ENCODE measurements at places on chromosomes 5 and 9.

DNA sequence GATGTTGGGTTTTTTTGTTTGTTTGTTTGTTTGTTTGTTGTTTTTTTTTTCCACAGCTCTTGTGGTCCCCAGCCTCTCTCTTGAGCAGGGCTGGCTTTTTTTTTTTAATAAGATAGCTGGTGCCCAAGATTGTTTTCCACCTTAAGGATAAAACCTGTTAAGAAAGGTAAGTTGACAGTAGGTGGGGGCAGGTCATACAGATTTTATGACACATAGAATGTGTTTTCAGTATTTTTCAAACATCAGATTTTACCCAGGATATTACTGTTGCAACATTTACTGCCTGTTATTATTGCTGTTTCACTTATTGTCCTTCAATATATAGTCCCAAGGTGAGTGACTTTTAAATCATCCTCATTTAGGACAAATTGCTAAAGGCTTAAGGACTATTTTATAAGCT, 3.9 kb upstream of the IL7R start:
- no peak for DNase-seq

- no peak for DNase-seq
Measured at GRCh38 chr5:132254321-132254977, 3.0 kb upstream of the PDLIM4 start.

GRCh38 chr9:38394416-38394815, 1.9 kb downstream of the ALDH1B1 start:
- no peak for DNase-seq

DNA sequence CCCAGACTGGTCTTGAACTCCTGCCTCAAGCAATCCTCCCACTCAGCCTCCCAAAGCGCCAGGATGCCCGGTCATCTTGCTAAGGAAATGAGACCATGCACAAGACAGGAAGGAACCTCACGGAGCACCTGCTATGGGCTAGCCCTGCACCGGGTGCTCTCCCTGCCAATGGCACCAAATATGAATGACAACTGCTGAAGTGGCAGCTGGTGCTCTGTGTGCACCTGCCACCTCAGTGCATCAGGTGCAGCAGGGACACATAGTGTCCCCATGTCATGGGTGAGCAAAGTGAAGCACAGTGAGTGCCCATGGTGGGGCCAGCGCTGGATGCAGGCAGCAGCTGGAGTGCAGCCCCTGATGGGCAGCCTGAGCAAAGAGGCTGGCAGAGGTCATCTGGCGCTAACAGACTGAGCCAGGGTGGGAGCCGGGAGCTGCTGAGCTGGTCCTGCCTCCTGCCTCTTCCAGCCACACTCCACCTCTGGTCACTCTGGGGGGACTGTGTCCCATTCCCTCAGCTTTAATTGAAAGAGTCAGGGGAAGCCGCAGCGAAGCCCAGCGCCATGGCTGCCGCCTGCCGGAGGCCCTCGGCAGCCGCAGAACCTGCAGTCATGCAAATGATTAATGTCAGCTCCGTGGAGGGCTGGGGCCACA, 46.4 kb downstream of the BARX1 start:
- DNase-seq, result peak; percentile 38

DNA sequence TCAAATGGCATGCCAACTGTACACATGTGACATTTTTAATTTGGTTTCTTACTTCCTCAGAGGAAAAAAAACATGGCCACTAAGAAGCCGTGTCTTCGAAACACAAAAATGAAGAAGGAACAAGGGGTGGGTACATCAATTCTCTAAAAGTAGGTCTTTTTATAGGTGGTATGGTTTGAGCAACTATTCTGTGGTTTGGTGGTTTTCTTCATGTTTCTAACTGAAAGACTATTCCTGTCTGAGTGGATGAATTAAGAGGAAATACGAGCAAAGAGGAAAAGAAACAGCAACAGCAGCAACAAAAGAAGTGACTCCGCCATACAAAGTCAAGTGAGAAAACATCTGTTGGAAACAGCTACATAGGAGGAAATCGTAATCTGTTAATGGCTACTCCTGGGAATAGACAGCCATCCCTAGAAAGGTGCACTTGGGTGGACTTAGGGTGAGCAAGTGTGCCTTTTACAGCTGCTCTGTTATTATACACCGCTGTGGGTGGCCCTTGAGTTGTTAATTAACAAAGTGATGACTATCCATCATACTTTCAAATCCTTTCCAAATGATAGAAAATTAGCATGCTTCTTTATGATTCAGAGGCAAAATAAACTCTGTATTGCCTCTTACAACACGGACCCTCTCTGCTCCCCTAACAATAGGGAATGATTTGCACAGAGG, 575.8 kb downstream of the TLE1 start:
- peak; percentile 64 for DNase-seq

DNA sequence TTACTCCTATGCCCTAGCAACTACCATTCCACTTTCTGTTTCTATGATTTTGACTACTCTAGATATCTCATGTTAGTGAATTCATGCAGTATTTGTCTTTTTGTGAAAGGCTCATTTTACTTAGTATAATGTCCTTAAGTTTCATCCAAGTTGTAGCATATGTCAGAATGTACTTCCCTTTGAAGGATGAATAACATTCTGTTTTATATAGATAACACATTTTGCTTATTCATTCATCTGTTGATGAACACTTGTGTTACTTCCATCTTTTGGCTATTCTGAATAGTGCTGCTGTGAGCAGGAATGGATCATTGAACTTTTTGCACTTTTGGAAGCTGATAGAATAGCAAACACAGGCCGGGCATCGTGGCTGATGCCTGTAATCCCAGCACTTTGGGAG, 140.2 kb upstream of the MYO10 start:
- no peak for DNase-seq

GRCh38 chr9:93061791-93062763, 3.6 kb downstream of the SUSD3 start:
- DNase-seq, result no peak

- no peak for DNase-seq
Measured at GRCh38 chr5:68445257-68446069, 229.9 kb downstream of the PIK3R1 start.

GRCh38 chr5:58317009-58317408, 142.9 kb downstream of the PLK2 start:
- no peak for DNase-seq

DNA sequence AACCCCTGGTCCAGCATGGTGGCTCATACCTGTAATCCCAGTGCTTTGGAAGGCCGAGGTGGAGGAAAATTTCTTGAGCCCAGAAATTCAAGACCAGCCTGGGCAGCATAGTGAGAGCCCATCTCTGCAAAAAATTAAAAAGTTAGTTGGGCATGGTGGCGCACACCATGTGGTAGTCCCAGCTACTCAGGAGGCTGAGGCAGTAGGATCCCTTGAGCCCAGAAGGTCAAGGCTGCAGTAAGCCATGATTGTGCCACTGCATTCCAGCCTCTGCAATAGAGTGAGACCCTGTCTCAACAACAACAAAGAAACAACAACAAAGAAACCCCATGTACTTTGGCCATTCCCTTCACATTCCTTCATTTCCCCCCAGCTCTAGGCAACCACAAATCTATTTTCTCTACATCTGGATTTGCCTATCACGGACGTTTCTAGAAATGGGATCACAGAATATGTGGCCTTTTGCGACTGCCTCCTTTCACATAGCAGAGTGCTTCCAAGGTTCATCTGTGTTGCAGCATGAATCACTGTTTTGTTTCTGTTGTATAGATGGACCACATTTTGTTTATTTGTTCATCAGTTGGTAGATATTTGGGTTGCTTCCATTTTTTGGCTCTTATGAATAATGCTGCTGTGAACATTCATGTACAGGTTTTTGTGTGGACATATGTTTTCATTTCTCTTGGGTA, 17.9 kb downstream of the MIGA2 start:
- no peak for DNase-seq

GRCh38 chr9:38177680-38178079, 108.7 kb upstream of the SHB start:
- no peak for DNase-seq

DNA sequence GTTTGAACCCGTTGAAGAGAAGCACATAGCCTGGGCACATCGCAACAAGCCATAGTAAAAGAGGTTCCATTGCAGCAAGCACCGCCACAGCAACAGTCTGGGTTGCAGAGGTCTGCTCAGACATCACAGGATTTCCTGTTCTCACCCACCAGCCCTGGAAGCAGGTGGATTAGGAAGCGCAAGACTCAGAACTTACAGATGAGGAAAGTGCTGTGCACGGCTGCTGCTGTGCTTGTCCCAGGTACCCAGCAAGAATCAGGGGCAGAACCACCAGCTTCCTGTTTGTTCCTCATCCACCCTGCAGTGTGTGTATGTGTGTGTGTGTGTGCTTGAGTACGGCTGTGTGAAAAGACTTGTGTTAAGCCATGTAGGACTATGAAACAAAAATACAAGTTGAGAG, 124.7 kb upstream of the IRX2 start:
- no peak for DNase-seq

- DNase-seq, result no peak
Measured at GRCh38 chr5:158857976-158858375, 241.7 kb downstream of the EBF1 start.

DNA sequence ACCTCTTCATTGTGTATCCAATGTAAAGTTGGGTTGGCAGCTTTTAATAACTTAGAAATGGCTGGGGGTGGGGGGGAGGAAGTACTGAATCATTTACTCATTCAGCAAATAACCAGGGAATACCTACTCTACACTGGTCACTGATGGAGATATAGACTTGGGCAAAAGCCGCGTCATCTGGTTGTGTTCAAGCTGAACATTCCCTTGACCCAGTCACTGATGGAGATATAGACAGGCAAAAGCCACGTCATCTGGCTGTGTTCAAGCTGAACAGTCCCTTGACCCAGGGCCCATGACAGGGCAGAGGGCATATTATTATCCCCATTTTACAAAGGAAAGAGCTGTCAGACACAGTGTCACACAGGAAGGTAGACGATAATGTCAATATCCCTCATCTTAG, 32.6 kb downstream of the FOXI1 start:
- no peak for DNase-seq

DNA sequence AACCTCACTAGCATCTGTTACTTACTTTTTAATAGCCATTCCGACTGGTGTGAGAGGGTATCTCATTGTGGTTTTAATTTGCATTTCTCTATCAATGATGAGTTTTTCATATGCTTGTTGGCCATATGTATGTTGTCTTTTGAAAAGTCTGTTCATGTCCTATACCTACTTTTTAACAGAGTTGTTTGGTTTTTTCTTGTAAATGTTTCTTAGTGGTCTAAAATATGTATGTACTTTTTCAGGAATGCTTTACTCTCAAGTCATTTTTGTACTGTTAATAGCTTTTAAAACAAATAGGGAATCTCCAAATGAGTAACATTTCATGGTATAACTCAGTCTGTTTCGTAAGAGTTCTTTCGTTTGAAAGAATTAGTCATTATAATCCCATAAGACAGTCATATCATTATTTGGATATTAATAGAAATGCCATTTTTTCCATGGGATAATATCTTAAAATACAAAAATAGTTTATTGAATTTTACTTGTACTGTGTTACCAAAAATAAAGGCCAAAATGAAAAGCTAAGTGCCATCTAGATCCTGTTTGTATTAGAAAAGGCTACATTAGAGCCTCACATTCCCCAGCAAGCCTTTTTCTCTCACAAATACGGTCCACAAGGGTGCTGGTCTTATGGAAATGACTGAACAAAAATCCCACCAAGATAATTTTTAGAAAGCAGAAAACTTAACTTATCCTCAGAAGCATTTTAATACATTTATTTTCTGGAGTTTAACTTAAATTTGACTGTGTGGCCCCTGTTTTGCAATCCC, 247.7 kb downstream of the PJA2 start:
- DNase-seq, result no peak

DNA sequence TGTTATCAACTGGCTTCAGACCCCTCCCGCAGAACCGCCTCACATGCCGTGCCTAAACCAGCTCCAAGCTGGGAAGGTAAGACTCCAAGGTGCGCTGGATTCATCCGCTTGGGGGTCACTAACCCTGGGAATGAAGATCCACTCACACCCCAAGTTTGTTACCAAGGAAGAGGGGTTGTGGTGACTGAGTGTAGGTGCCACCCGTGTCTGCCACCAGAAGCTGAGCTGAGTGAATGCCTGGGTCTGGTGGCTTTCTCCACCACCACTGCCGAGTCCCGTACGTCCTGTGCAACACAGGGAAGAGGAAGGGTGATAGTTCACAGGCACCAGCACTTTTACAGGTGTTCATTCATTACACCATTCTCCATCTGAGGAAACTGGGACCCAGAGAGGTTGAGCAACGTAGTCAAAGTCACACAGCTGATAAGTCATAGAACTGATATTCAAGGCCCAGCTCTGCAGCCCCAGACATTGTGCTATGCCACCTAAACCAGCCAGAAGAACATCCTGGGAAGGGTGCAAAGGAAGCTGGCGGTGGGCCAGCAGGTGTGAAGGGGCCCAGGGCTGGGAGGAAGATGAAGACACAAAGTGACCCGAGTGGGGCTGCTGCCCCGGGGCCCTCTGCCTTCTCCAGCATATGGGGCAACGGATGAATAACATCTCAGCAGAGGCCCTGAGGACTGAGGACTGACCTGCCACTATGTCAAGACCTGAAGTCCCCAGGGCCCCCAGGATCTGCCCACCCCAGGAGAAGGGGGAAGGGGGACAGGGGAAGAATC, 70.9 kb upstream of the PPP1R26 start:
- DNase-seq, result no peak

- no peak for DNase-seq
Measured at GRCh38 chr9:2459756-2460155, 161.8 kb upstream of the VLDLR start.

DNA sequence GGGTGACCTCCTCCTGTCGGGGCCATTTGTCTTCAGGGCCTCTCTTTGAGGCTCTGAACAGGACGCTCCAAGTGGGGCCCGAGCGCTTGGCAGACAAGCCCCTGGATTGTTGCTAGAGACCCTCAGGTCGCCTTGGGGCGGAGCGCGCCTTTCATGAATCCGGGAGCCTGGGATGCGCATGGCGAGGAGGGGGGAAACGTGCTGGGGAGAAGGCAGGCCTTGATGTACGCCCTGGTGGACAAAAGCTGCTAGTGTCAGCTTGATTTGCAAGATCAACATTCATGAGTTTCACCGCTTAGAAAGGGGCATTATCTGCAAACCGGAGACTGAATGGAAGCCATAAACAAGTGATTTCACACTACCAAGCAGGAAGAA, 226.3 kb downstream of the SMARCA2 start:
- DNase-seq, result no peak

DNA sequence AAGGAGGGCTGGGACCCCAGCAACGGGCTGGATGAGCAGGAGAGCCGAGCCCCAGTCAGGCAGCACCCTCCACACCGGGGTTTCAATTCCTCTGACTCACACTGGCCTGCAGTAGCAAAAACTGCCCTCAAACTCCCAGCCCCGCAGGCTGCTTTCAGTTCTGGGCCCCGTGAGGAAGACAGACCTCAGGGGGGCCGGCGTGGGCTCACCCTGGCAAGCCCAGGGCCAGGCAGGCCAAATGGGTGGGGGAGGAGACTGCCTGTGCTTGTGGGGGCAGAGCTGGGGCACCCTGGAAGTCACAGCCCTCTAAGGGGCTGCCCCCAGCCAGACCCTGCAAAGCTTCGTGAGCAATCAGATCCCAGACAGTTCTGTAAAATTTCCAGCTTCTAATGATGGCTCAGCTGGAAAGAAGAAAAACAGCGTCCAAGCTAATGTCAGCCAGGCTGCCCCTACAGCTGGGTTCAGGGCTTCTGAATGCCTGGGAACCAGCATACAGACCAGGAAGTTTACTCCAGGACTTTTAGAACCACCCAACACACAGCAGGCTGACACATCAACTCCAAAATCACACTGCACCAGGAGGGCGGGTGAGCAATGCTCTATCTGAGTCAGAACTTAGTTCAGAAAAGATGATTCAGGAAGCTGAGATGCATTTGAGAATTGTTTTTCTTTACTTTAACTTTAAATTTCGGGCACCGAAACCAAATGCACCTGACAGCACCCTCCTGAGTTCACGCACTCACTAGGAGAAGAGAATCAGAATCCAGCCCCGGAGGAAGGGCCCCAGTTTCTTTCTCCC, 34.7 kb downstream of the LPCAT1 start:
- no peak for DNase-seq

Data from NCI-H1092 (cell line).